AG09309 (cell line): ENCODE measurements at places on chromosomes 2 and 18.

DNA sequence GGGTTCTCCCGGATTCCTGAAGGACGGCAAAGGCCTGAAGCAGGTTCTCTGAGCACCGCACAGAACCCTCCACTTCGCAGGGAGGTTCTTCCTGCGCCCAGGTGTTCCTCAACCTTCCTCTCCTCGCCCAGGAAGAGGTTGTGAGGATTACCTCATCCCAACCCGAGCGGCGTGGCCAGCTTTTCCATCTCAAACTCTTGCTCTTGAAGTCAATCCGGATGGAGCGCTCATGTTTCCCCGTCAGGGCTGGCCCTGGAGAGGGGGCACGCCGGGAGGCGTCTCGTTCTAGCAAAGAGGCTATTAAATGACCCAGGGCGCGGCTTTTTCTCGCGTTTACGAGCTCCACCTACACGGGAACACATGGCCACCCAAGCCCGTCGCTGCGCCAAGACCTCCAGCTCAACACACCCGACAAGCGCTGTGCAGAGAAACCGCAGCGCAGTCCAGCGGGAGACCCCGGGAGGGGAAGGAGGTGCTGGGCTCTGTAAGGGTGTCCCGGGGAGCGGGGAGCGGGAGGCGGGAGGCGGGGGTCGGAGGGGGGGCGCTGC, 540 bp upstream of the RAB10 start:
- no peak for DNase-seq

- no peak for DNase-seq
These were observed 18.9 kb upstream of the THOC1 start for GRCh38 chr18:286515-287310.

DNA sequence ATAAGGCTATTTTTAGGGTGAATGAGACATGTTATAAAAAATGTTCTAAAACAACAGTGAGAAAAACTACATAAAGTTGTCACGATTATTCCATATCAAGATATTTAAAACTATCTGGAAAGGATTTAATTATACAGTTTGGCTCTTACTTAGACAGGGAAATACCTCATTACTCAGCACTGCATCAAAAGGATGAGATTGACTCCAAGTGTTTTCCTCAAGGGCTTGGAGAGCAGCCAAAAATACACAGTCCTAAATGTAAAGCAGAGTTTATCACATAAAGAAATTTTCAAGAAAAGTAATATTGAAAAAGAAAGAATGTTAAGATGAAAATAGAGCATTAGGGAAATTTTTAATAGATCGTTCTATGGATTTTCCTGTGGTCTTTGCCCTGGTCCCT, 285.5 kb upstream of the NETO1 start:
- peak; percentile 5 for DNase-seq

DNA sequence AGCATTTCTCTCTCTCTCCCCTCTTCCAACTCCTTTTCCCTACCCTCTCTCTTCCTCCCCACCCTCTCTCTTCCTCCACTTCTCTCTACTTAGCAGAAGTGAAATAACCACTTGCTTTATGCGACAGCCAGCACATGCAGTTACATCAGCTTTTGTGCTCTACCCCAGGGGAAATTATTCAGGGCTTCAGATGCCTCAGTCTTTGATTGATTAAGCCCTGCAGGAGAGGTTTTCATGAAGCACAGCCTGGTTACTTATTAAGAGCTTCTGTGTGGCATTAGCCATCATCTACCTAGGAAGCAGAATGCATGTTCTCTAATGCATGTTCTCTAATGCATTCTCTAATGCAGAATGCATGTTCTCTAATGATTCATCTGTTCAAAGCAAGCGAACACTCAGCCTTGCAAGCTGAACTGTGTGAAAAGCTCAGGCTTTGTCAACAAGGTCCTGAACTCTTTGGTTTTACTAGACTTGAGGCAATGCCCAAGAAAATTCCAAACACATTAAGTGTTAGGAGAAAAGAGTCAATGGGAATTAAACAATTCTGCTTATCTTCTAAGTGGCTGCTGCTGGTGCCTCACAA, 56.1 kb downstream of the LHCGR start:
- no peak for DNase-seq

- DNase-seq, result peak; percentile 7
These were observed 30.0 kb downstream of the RNF125 start for GRCh38 chr18:32048507-32049091.
